Vagina (tissue), 2 donors: ENCODE measurements at places on chromosomes 16 and 17.

GRCh38 chr16:12530302-12530701 is 273.4 kb downstream of the CPPED1 start:
- no peak for DNase-seq

DNA sequence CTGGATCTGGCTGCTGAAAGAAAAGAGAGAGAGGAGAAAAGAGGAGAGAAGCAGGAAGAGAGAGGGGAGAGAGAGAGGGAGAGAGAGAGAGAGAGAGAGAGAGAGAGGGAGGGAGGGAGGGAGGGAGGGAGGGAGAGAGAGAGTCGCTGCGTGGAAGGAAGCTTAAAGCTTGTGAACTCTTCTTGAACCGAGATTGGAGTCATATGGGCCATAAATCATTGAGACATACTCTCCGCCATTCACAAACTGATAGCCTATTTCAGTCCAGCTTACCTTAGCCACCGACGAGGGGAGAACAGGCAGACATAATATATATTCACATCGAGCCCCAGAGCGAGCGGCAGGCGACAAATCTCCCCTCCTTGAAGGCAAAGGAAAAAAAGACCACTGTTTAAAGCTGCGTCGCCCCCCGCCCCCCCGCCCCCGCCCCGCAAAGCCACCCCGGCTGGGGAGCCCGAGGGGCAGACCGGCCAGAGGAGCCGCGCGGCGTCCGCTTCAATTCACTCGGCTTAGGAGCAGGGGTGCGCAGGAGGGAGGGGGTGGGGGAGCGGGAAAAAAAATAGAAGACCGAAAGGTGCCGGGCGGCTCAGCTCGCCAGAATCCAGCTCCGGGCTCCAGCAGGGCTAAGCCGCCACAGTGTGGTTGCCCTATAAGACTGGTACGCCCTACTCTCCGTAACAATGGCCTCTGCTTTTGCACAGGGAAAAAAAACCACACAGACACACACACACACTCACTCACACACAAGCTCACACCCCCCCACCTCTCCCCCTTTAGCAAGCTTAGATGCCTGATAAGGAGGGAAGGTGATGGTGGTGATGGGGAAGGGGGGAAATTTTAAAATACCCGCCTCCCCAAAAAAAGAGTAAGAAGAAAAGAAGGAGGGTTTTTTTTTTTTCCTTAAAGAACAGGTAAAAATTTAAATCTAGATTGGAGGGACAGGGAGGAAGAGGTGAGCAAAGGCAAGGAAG is 10.6 kb upstream of the HOXB2 start:
- no peak for DNase-seq

- DNase-seq = no peak
Observed at GRCh38 chr17:63543822-63544420, 6.4 kb upstream of the DCAF7 start.

DNA sequence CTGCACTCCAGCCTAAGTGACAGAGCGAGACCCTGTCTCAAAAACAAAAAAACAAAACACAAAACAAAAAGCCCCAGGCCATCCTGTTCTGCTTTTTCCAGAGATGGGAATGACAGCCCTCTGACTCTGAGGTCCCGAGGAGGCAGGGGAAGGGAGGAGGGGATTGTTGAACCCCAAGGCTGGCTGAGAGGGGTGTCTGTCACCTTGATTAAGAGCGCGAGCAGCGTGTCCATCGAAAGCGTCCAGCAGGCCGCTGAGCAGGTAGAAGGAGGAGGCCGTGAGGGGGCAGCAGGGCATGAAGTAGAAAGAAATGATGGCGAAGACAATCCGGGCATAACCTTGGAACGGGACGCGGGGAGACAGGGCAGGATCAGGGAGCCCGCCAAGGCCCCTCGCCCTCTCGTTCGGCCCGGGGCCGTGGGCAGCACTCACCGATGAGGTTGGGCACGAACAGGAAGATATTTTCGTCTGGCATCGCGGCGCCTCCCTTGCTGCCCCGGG is 593 bp downstream of the CDIPT start:
- no peak for DNase-seq

DNA sequence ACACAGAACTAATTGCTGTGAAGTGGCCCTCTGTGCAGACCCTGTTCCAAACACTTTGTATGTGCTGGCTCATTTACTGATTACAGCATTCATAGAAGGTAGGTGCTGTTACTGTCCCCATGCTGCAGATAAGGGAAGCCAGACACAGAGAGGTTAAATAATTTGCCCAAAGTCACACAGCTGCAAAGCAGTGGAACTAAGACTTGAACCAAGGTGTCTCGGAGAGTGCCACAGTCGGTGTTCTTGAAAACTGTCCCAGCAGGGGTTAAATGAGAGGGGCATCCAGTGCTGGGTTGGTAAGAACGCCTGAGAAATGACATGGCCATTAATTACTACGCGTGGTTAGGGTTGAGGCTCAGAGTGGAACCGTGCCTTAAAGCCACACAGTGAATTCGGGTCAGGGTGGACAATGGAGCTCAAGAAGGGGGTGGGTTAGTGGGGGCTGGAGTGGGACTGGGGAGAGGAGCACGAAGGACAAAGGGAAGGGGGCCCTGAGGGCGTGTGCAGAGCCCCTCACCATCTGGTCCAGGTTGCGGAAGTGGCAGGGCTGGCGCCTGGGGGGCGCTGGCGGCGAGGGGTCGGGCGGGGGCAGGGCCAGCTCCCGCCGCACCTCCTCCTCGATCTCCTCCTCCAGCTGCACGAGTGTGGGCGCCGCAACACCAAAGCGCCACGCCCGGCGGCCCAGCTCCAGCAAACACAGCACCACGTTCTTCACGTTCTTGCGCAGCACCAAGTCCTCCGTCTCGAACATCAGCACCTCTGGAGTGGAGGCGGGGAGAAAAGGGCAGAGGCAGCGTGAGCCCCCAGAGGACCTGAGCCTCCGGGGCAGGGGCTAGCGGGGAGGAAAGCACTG is 3.3 kb downstream of the GAS2L2 start:
- no peak for DNase-seq

- DNase-seq = no peak
Observed at GRCh38 chr16:71537643-71538042, 11.4 kb downstream of the CHST4 start.

- DNase-seq = no peak
Observed at GRCh38 chr17:40372031-40372430, 7.5 kb upstream of the GJD3 start.

DNA sequence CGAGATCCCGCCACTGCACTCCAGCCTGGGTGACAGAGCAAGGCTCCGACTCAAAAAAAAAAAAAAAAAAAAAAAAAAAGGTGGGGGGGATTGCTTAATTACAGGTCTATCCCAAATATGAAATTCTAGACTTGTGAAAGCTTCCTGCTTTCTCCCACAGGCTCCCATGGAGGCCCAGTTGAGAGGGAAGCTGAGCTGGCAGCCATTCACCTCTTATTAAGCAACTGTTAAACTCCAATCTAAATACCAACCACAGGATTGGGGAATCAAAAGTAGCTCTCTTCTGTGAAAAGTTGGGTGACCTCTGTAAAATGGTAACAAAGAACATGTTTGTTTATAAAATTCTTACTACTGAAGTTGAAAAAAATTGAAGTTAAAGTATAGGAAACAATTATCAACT is 45.8 kb upstream of the STAC2 start:
- no peak for DNase-seq

- DNase-seq = no peak
Observed at GRCh38 chr16:11354733-11355574, 9.7 kb downstream of the RMI2 start.

GRCh38 chr16:53904533-53904932 is 200.6 kb downstream of the FTO start:
- DNase-seq = no peak

DNA sequence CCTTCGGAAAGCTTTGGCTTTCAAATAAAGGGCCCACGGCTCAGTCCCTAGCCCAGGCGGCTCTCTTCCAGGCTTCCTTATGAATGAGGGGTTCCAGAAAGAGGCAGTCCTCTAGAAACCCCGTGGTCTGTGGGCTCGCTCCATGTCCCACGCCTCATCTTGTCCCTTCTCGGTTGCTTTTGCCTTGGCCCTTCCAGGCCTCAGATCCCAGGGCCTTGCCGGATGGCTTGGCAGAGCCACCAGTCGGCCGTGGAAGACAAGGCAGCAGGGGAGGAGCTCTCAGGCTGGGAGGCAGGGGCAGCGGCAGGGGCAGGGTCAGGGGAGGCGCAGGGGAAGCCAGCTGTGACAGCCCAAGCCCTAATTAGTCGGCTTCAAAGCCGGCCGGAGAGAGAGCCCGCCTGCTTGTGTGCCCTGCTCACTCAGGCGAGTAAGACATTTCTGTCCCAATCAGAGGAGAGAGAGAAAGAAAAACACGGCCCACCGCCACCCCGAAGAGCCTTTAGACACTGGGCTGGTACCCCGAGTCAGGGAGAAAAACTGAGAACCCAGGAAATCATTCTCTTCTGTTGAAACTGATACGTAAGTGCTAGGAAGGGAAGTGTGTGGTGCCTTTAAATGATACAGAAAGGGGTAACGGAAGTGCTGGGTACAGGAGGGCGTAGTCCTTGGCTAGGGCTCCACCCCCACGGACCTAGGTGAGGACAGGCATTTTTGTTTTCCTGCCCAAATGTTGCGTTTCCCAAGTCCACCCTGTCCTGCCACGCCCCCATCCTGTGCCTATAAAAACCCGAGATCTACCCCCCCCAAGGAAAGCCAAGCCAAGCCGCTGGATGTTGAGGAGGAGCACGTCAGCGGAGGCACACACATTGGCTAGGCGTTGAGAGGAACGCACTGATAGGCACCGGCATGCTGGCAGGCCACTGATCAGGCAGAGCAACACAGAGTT is 27.8 kb upstream of the MEIOC start:
- no peak for DNase-seq

- no peak for DNase-seq
Observed at GRCh38 chr17:67253384-67253783, 8.4 kb upstream of the HELZ start.

- DNase-seq = no peak
Observed at GRCh38 chr16:81494888-81495287, 50.3 kb downstream of the CMIP start.
